Adipocyte (in vitro differentiated cells): ENCODE measurements at places on chromosomes 12 and 14.
A peak's percentile ranks its signal among the peaks of the same experiment; 100 is the strongest.

GRCh38 chr12:48160046-48160445, 2.7 kb upstream of the ASB8 start:
- no peak for DNase-seq

DNA sequence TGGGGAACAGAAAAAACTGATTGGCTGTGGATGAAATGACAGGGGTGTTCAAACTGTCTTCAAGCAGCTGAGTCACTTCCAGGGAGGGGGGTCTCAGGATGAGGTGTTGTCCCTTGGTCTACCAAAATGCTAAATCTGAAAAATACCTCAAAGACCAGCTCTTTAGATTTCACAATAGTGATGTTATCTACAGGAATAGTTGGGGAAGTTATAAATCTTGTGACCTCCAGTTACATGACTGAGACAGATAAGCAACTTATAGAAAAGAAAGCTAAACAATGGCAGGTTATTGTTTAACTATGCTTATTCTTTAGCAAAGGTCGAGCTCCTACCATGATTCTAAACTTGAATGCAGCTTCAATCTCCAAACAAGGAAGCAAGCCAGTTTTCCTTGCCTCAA, 125.4 kb downstream of the SYT10 start:
- DNase-seq, result no peak

- no peak for DNase-seq
Measured at GRCh38 chr14:100884456-100884855, 19.1 kb downstream of the RTL1 start.

- DNase-seq, result peak; percentile 74
Measured at GRCh38 chr12:39272871-39273655, 169.9 kb downstream of the KIF21A start.

DNA sequence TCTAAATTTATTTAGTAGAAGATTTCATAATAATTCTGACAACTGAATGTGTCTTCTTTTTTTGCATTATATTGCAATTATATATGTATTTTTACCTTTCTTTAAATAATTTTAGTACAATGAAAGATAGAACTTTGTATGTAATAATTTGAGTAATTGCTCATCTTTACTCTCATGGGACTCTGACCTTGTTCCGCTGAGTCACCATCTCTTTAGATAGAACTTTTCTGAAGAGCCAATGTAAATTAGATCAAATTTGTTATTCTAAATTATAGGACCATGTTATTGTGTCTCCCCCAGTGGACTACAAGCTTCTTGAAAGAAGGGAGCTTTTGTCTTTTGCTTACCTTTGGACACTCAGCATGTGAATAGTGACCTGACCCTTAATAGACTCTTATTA, 96.1 kb downstream of the TRHDE start:
- DNase-seq, result no peak

DNA sequence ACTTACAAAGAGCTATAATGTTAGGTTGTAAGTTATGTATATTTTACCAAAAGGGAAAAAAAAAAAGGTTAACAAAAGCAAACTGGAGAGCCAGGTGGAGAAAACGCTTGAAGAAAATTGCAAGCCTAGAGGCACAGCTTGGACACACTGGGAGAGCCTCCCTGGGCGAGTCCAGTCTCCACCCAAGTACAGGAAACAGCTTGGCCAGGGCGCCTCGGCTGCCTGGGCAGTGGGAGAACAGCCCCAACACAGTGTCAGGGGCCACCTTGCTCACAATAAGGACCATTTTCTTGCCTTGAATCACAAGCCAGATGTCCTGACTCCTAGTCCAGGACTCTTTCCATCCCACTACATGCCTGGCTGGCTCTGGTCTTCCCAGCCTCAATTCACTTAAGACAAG, 33.3 kb downstream of the TTC7B start:
- no peak for DNase-seq

- no peak for DNase-seq
Measured at GRCh38 chr14:35286003-35286600, 6.1 kb upstream of the PSMA6 start.

DNA sequence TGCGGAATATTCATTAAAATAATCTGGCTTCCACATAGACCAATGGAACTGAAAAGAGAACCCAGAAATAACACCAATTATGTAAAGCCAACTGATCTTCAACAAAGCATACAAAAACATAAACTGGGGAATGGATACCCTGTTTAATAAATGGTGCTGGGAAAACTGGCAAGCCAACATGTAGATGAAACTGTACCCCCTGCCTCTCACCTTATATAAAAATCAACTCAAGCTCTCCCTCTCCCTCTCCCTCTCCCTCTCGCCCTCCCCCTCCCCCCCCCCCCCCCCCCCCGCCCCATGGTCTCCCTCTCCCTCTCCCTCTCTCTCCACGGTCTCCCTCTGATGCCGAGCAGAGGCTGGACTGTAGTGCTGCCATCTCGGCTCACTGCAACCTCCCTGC, 13.1 kb upstream of the SPTSSA start:
- no peak for DNase-seq
